Ecto neural progenitor cell (in vitro differentiated cells): ENCODE measurements at places on chromosomes 16 and 17.

- no peak for DNase-seq
Observed at GRCh38 chr17:32156656-32157055, 14.4 kb downstream of the RHOT1 start.

DNA sequence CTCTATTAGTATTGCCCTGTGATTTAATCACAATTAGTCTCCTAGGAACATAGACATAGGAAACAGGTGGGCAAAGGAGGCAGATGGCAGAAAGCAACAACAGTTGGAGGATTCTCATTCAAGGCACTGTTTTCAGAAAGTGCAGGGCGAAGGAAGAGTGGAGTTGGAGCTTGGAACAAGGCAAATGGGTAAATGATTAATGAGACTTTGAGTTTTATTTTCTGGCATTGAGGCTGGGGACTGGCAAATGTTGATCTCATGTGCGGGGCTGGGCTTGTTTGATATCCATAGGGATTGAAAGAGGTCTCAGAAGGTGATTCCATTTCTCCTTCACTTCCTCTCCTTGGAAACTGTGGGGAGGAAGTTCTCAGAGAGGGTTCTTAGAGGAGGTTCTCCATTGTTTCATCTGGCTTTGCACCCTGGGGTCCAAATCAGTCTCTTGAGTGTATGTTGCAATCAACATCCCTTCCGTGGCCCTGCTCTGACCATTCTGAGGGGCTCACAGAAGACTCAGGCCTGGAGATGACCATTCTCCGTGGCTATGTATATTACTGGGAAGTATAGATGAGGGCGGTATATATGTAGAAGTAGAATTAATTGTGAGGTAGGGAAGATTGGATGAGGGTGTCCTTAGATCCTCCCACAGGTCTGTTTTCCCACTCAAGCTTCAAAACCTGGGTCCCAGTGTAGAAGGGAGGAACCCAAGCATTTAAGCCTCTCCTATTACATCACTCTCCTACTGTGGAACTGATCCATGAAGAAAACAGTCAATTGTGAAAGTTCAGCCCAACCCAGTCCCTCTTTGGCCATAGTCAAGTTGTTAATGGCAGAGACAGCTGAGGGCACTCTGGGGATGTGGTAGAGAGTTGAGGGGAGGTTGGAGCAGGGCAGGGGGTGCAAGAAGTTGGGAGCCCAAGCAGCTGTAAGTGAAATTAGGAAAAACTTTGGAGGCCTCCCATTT lies 36.5 kb upstream of the SRSF1 start:
- DNase-seq: no peak

- DNase-seq: no peak
Observed at GRCh38 chr17:903691-904481, 75.7 kb downstream of the NXN start.

GRCh38 chr16:932831-933330 lies 37.9 kb downstream of the LMF1 start:
- DNase-seq: no peak

- DNase-seq: no peak
Observed at GRCh38 chr16:17887963-17888362, 417.2 kb upstream of the XYLT1 start.

DNA sequence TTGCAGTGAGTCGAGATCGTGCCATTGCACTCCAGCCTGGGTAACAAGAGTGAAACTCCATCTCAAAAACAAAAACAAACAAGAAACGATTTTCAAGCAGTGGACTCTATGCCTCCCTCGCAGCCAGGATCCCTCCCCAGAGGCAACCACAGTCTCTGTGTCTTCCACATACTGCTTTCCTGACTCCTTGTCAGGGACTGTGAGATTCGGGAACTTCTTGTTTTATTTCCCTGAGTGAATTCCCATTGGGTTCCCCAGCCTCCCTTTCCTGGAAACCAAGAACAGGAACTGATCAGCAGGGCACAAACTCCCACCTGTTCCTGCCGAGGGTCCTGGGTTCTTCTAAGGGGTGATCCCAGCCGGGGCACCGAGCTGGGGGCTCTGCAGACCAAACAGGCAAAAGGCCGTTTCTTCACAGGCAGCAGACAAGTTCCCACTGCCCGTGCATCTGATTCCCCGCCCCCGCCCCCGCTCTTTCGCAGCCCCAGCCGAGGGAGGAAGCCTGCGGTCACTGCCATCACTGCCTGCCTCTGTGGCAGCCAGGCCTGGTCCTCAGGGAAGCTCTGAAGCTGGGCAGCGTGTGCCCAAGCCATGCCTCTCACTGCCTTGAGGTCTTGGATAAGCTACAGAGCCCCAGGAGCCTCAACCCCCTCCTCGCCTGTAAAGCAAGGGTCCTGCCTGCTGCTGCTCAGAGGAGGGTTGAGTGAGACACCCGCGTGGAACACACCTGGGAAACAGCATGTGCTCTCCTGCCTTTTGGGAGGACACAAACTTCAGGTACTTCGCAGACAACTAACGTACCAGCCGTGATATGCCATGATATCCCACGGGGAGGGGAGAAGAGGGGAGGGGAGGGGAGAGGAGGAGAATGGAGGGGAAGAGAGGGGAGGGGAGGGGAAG lies 5.5 kb upstream of the PIEZO1 start:
- no peak for DNase-seq

GRCh38 chr17:50310455-50311111 lies 35.3 kb upstream of the XYLT2 start:
- DNase-seq: no peak

DNA sequence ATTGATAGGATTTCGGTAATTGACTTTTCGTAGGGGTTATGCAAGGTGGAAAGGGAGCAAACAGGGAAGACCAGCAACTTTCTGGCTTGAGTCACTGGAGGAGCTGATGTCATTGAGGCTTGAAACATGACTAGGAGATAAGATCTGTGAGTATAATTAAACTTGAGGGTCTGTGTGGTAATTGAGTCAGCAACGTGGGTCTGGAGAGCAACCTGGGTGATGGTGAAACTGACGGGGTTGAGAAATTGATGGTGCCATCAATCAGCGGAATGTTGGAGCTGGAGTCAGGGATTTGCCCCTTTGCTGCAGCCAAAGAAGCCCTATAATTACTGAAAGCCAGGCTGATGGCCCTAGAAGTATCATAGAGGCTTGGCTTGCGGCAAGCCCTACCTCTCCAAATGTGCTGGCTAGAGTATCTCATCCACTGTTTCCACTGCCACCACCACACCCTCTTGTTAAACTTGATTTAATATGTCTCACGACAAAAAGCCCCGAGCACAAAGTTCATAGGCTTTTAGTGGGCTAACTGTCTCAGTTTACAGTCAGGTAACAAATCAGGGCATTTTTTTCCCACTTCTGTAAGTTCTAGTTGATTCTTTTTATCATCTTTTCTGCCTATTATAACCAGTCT lies 186.9 kb upstream of the ELAC2 start:
- no peak for DNase-seq

- DNase-seq: no peak
Observed at GRCh38 chr17:6641247-6641863, 495 bp downstream of the TXNDC17 start.

DNA sequence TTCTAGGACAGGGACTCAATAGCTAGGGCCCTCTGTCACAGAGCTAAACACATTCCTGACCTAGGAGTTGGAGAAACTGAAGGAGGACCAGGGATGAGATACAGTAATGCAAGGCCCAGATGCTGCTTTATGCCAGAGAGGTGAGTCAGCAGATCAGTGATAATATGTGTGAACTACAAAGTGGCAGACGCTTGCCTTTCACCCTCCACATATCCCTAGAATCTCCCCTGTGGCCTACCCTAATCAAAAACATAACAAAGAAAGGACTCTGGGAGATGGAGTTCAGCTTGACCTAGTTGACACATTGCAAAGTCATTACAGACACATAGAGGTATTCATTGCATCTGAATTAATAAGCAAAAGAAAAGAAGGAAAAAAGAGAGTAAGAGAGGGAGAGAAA lies 417.6 kb upstream of the DYNLRB2 start:
- DNase-seq: no peak

- no peak for DNase-seq
Observed at GRCh38 chr17:60297760-60298401, 94.1 kb downstream of the USP32 start.

DNA sequence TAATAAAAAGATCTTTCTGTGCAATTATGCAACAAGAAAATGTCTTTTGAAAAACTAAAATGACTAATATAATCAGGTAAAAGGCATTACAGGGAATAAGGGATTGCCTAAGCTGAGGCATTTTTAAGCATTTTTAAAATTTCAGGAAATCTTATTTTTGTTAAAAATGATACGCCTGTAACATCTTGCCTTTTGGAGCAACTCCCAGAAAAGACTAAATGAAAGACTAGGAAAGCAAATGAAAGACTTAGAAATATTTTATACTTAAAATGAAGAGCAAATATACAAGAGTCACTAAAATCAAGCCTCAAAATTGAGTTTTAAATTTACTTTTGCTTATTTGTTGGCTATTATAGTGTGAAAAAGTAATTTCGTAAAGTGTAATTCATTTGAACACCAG lies 55.8 kb downstream of the DUSP14 start:
- DNase-seq: no peak

GRCh38 chr17:47733047-47733673 lies at the start of gene TBX21:
TBX21 (plus strand) TSS chr17:47733236; CDS start chr17:47733455, 219 bp downstream.
- peak; percentile 93 for DNase-seq

GRCh38 chr16:12869698-12870427 lies 31.5 kb upstream of the SHISA9 start:
- DNase-seq: no peak

DNA sequence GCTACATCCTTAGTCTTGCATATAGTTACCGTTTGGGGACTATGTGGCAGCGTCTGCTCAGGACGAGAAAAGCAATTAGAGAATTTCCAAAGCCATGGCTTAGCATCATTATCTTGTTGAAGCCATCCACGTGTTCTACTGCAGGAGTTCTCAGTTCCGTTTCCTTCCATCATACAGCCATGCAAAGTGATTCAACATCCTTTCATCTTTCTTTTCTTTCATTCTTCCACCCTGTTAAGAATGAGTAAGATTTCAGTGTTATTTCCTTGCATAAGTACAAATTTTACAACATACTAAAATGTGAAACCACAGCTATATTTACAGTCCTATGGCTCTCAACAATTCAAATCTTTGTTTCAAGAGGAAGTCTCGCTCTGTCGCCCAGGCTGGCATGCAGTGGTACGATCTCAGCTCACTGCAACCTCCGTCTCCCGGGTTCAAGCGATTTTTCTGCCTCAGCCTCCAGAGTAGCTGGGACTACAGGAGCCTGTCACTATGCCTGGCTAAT lies 3.8 kb downstream of the MARF1 start:
- no peak for DNase-seq

GRCh38 chr16:86072328-86073102 lies 173.6 kb downstream of the IRF8 start:
- DNase-seq: peak; percentile 77

DNA sequence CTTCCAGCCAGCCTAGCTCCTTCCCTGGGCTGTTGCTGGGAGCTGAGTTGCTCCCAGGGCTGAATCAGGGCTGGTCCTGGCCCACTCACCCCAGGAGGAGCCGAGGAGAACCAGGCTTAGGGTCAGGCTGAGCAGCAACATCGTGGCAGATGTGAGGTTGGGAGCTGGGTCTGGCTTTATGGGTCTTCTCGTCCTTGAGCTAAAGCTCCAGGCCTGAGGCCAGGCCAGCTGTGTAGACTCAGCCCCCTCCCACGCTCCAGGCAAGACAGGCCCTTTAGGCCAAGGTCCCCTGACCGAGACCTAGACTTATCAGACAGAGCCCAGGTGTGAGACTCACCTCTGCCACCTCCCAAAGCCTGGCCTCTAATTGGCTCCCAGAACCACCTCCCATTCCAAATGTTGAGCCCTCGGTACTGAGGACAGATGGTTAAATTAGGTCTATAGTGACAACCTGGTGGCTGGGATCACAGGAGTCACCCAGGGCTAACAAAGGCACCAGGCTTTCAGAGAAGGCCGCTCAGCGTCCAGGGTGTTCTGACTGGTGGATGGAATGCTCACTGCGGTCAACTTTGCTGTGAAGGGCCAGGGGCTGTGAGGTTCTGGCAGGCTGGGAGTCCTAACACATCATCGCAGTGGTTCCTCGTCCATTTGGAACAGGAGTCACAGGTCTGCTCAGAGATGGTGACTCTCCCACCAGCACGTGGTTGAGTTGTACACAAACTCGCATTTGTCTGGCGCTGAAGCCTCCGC lies at the start of gene CTRL:
CTRL (minus strand) TSS at position 151 of the 750 bp plus-strand sequence; CDS start at position 141, 10 bp downstream.
- no peak for DNase-seq

- DNase-seq: peak; percentile 44
Observed at GRCh38 chr16:30368122-30368791, 2.0 kb downstream of the TBC1D10B start.

DNA sequence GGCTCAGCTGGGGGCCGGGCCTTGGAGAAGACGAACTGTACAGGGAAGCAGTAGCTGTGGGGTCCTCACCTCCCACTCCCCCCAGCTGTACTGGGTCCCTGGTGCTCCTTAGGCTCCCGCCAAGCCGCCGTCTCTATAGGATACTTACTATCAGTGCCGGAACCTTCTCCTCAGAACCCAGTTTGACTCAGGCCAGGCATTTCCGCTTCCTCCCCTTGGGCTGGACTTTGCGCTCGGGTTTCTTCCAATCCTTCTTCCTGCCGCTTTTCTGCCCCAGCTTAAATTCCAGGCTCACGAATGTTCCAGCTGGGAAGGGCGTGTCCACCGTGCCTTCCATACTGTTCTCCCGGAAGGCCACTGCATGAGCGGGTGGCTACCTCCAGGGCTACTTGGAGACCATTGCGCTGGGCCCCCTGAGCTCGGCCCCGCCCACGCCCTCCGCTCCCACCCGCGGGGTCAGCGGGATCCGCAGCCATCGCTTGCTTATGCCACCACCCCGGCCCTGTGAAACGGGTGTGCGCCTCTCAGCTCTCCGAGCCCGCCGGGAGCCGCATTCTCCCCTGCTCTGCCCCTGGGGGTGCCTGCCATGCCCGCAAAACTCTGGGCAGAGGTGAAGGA lies 1795.9 kb downstream of the TP53TG3F start:
- DNase-seq: no peak

- no peak for DNase-seq
Observed at GRCh38 chr17:4840893-4841242, 7.7 kb downstream of the MINK1 start.

GRCh38 chr17:57551321-57552079 lies 193.6 kb downstream of the CCDC182 start:
- no peak for DNase-seq

GRCh38 chr16:69861292-69862030 lies 89.7 kb upstream of the CLEC18A start:
- DNase-seq: no peak

- no peak for DNase-seq
Observed at GRCh38 chr16:81554979-81555378, 110.4 kb downstream of the CMIP start.
